NCI-H1930 (cell line): ENCODE measurements at places on chromosomes 6 and 20.
A peak's percentile ranks its signal among the peaks of the same experiment; 100 is the strongest.

DNA sequence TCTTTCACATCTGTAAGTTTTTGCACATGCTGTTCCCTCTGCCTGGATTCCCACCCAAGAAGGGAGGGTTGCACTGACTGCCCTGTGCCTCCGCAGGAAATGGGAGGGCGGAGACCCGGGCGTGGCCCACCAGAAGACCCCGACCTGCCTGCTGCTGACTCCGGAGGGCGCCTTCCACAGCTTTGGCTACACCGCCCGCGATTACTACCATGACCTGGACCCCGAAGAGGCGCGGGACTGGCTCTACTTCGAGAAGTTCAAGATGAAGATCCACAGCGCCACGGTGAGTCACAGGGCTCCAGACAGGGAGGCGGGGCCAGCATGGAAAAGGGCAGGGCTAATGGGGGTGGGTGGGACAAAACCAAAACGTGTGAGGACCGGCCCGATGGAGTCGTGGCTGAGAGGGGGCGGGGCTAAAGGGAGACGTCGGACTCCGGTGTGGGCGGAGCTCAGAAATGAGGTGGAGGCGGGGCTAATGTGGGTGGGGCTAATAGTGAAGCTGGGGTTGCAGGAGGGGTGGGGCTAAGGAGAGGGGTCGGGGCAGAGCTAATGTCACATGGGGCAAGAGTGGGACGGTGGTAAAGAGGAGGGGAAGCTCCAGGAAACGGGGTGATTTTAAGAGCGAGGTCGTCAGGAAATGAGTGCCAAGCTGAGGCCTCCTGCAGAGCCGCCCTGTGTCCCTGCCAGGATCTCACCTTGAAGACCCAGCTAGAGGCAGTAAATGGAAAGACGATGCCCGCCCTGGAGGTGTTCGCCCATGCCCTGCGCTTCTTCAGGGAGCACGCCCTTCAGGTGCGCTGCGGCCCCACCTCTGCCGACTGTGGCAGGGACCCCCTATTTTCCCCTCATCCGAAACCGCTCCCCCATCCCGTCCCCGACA lies 12.6 kb downstream of the HSPA12B start:
- peak; percentile 77 for DNase-seq

DNA sequence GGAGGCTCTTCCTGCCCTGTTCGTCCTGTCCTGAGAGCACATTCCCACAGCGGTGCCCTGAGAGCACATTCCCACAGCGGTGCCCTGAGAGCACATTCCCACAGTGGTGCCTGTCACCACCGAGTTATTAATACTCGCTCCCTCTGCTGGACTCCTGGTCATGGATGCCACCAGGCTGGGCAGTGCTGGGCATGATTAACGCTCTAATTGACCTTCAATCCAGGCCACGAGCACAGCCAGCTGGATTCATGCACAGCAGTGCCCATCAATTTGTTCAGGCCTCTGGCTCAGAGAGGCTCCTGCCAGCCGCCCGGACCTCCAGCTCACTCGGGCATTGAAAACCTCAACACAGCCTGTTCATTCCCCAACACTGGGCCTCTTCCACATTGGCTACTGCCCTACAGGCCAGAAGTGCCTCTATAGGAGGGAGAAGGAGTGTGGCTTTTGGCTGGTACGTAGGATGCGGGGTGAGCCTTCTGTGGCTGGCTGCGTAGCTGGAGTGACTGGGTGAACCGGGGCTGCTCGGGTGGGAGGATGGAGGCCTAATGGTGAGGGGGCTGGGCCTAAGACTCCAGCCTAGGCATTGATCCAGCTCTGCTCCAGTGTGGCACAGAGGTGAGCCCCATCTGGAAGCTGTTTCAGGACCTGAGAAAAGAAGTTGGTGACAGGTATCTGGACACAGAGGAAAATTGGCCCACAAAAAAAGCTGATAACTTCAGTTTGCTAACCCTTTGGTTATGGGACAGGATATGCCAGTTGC lies 9.3 kb downstream of the IP6K3 start:
- DNase-seq = no peak

DNA sequence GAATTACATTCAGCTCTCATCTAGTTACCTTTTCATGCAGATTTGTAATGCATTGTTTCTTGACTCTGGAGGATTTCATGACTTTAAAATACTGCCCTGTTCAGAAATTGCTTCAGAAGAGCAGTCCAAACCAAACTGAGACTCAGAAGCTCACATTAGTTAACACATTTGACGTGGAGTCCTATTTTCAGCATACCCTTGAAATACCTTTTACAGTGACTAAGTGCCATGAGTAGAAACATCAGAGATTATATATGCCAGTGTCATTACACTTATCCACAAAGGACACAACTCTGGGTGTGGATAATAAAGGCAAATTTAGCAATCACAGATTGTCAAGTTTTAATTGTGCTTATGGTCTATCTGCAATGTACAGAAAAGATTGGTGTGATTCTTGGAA lies 459.6 kb downstream of the FRK start:
- no peak for DNase-seq

GRCh38 chr20:38834868-38835267 lies 29.4 kb downstream of the PPP1R16B start:
- DNase-seq = no peak

DNA sequence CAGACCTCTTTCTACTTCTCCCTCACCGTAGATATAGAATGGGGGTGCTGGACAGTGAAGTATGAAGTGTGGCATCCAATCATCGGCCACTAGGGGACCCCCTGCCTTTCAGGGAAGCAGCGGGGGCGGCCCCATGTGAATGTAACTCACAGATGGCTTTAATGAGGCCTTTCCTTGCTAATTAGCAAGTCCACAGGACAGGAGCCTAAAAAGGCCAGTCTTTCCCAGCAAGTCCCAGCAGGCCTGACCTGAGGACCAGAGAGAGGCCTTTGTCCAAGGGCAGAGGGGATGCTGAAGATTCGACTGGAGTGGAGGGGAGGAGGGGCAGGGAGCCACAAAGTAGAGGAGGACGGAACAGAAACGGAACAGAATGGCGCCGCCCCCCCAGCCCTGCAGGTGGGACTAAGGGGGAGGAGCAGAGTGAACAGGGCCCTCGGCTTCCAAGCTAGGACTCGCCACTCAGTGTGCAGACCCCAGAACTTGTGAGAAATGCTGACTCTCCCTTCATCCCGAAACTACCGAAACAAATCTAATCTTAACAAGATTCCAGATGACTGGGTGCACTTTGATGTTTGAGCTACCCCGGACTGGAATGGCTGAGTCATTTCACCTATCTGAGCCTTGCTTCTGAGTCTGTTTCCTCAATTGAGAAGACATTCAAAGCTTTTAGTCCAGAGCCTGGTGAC lies 5.8 kb downstream of the C6orf132 start:
- no peak for DNase-seq

- DNase-seq = no peak
These were observed 147.2 kb downstream of the RPS12 start for GRCh38 chr6:132961610-132962009.

GRCh38 chr20:50464026-50464724 lies 46.0 kb upstream of the PTPN1 start:
- DNase-seq = peak; percentile 36

- DNase-seq = no peak
These were observed 29.0 kb upstream of the MANEA start for GRCh38 chr6:95548188-95548786.

DNA sequence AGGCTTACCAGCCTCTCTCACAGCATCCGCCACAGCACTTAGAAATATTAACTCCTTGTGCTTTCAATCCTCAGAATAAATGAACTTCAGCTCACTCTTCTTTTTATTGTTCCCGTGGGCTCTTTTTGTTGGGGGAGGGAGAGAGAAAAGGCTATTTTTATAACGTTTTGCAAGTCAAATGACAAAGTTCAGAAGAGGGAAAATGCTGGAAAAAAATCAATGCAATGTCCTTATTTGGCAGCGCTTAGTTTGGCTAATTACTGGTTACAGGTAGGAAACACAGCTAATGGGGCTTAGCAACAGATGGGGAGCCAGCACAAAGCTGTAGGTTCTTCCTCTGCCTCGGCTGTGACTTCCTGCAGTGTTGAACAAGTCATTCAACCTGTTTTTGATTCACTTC lies 1067.0 kb upstream of the MAP3K7 start:
- no peak for DNase-seq

- no peak for DNase-seq
These were observed 86.0 kb downstream of the SESN1 start for GRCh38 chr6:109008537-109009235.

- DNase-seq = no peak
These were observed 15.1 kb upstream of the ZSCAN9 start for GRCh38 chr6:28209753-28210535.

DNA sequence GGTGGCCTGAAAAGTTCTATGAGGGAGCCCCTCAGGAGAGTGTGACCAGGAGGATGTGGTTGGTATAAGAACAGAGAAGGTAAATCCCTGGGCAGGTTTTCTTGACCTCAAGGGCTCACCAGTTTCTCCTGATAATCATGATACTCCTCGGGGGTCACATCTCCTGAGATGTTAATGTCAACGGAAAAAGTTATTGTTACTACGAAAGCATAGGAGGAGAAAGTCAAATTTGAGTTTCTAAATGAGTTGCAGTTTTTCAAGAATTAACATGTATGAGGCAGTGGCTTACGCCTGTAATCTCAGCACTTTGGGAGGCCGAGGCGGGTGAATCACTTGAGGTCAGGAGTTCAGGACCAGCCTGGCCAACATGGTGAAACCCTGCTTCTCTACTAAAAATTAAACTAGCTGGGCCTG lies 23.4 kb downstream of the MGME1 start:
- DNase-seq = no peak

- DNase-seq = no peak
These were observed 14.6 kb upstream of the IFT52 start for GRCh38 chr20:43576108-43576507.

GRCh38 chr6:15945593-15946159 lies 183.2 kb upstream of the MYLIP start:
- no peak for DNase-seq

GRCh38 chr6:50961611-50962010 lies 142.9 kb downstream of the TFAP2B start:
- DNase-seq = no peak

DNA sequence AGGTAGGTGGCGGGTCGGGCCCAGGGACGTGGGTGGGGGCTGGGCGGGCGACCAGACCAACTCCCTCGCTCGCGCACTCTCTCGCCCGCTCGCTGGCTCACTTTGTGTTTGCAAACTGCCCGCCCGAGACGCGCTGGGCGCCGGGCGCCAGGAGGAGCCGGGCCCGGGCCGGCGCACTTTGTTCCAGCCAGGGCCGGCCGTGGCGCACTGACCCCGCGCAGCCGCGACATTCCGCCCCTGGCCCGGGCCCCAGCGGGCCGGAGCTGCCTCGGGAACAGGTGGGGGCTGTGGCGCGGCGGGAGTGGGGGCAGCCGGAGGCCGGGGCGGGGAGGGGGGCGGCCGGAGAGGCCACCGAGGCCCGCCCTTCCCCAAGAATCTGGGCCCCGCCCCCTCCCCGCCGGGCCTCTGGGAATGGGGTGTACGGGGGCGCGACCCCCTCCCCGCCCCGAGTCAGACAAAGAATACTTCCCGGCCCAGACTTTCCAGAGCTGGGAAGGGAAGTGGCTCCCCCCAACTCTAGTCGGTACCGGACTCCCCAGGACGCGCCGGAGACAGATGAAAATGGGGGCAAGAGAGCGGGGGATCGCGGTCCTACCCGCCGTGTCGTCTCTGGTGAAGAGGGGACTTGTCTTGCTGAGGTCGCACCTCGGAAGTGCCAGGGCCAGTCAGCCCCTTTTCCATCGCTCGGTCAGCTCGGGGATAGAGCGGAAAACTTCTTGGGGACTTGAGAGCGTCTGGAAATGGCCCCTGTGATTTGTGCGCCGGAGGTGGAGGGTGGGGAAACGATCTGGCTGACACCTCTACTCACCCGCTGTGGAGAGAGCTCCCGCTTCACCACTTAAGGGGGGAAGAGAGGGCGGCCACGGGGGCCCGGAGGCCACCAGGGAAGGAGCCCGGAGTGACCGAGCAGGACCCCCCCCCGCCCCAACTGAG lies 951 bp downstream of the FOXP4 start:
- peak; percentile 32 for DNase-seq

GRCh38 chr6:168188369-168189199 lies 109.6 kb upstream of the FRMD1 start:
- no peak for DNase-seq

DNA sequence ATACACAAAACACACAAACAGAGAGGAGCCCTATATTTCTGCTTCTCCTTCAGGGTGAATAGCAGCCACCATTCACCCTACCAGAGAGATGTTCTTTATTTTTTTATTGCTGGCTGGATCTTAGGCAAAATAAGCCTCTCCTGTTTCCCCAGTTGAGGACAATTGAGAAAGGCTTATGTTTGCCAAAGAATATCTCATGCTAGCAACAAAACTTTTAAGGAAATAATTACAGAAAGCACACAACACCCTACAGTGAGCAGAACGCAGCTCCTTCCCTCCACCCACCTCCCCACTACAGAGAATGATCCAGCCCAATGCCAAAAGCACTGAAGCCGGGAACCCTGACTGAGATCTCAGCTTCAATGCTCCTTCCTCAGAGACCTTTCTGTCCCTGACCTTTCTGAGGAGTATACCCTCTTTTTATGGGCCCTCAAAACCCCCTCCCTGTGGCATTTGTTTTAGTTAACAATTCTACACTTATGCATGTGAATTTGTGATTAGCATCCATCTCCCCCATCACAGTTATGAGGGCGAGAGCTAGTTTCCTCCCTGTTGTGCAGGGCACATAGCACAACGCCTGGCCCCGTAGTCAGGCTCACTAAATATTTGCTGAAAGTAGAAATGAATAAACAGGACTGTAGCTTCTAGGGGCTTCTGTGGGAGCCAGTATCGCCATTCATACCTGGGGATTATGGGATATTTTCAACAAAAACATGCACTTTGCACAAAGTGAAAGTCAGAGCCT lies 491.6 kb upstream of the CDH4 start:
- no peak for DNase-seq

DNA sequence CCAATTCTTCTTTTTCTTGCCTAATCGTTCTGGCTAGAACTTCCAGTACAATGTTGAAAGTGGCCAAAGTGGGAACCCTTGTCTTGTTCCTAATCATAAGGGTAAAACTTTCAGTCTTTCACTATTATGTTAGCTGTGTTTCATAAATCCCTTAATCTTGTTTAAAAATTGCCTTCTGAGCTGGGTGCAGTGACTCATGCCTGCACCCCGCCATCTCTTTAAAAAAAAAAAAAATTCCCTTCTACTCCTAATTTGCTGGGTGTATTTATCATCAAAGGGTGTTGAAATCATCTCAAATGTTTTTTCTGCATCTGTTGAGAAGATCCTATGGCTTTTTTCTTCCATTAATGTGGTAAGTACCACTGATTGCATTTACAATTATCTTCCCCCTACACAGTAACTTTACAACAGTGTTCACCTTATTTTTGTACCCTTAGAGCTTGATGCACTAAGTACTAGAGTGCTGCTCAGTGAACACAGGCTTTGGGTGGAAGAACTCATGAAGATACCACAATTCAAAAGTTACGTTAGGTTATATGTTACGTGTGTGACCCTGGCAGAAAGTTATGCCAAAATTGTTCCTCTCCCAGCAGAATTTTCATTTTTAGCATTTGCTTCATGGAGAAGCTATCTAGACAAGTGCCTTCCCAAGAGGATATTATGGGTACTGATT lies 9.7 kb downstream of the SNRPB start:
- no peak for DNase-seq

DNA sequence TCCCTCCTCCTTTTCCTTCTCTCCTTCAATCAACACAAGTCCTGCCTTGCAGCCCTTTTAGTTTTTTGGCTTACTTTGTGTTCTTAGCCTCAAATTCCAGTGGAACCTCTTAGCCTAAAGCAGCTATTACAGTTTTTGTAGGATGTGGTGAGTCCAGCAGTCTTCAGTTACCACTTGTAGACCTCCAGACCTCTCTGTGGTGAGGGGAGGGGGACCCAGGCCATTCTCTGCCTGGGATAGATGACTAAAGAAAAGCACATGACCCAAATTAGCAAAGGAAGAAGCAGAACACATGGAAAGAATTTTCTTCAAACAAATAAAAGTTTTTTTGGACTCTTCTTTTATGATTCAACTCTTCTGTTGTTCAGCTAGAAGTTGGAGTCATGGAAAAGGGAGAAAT lies 246.5 kb downstream of the HAO1 start:
- no peak for DNase-seq
